ENCODE measurements at places on chromosomes 3 and 15.

DNA sequence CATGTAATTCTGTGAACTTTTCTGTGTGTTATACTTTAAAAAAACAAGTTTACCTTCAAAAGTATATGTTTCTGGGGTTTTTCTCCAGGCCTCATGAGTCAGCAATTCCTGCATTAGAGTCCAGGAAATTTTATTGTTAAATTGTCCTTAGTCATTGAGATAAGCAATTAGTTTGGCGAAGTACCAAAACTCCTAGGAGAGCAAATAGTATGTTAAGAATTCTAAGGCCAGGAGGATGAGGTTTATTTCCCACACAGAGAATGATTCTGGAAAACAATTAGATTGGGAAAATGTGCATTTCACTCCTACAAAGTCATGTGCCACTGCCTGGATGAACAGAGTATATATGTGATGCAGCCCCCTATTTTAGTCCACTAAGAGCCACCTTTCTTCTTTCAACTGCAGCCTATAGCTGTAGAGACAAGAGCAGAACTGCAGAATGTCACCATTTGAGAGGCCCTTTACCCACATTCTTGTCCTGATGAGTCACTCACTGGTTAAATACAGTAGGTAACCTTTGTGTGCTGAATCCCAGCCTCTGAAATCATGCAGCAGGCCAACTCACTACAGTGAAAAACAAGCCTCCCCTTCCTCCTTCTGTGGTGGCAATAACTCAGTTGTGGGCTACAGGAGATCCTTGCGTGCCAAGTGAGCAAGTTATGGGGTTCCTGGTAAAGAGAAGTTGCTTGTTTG, 452.8 kb upstream of the THBS1 start:
- DNase-seq: peak; percentile 94

DNA sequence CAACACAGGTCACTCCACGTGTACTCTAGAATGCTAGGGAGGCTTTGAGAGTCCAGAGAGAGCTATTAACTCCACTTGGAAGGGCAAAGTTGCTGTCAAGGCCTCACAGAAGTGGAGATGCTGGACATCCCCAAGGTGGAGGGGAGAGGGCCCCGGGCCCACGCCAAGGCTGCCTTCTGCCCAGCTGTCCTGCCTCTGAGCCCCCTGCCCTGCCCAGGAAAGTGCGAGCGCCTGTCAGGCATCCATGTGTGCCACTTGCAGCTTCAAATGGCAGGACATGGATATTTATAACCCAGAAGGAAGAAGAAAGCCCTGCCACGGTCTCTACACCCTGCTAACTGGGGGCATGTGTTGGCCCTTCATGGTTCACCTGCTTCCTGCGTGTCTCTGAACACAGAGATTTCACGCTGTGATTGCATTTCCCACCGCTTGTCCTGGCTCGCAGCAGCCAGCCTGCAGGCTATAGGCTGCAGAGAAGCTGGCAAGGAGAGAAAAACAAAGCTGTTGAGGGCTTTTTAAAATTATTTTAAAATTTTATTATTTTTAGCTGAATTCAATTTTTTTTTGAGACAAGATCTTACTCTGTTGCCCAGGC, 17.0 kb downstream of the ANKDD1A start:
- DNase-seq: no peak

DNA sequence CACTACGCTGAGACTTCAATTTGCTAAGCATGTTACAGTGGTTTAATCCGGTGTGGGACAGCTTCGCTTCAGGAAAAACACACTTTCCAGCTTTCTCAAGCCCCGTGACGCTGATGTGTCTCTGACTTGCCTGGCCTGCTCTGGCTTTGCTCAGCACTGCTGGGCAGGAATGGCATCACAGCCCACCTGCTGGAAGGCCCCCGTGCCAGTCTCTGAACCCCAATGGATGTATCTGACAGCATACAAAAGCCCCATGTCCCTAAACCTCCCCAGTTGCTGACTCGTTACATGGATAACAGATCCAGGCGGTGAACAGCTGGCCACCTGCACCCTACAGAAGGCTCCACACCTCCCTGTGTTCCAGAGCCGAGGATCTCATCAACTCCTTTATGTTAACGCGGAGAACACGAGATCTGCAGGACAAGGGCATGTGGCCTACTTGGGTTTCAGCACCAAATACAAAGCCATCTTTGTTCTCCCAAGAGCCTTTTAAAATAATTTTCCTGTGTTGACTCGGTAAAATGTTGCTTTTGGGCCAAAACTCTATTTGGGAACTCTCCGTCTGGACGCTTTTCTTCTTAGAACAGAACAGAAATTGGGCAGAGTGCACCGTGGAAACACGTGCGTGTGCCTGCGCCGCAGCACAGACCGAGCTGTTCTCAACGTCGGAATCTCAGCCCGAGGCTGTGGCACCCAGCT, 61.4 kb downstream of the ATP10A start:
- DNase-seq: no peak

- no peak for DNase-seq
Observed at GRCh38 chr3:155714295-155714718, 30.6 kb downstream of the PLCH1 start.

- DNase-seq: no peak
Observed at GRCh38 chr15:83458381-83458780, 11.2 kb downstream of the SH3GL3 start.

DNA sequence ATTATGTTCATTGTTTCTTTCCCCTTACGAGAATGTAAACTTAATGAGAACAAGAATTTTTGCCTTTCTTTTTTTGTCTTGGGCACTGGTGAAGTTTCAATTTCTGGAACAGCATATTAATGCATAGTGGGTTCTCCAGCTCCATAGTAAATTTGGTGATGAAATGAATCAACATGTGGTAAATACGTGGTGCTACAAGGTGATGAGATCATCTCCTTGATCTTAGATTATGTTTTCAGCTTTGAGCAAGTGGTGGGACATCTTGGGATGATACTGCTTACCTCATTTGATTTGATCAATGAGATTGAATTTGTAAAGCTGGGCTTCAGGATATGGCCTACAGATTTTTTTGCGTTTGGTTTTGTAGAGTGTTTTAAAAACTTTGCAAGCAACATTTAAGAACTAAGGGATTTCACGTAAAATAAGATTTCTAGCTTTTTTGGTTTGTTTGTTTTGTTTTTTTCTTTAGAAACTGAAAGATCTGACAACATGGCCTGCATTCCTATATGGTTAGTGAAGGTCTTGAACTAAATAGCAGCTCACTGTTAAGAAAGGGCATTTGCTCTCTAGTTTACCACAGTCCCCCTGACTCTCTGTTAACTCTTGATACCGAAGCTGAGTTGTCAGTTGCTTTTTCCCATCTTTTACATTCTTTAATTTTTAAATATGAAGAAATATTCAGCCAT, 45.6 kb downstream of the FNDC3B start:
- peak; percentile 82 for DNase-seq

- DNase-seq: no peak
Observed at GRCh38 chr3:146177072-146177471, 16.1 kb upstream of the PLOD2 start.

Measured in iris pigment epithelial cell (primary cell).